GM19239 (cell line): ENCODE measurements at places on chromosomes 2 and 18.
A peak's percentile ranks its signal among the peaks of the same experiment; 100 is the strongest.

- no peak for DNase-seq
Observed at GRCh38 chr2:417662-418061, 129.8 kb upstream of the ALKAL2 start.

GRCh38 chr2:40033781-40034180, 254.7 kb upstream of the THUMPD2 start:
- DNase-seq, result no peak

DNA sequence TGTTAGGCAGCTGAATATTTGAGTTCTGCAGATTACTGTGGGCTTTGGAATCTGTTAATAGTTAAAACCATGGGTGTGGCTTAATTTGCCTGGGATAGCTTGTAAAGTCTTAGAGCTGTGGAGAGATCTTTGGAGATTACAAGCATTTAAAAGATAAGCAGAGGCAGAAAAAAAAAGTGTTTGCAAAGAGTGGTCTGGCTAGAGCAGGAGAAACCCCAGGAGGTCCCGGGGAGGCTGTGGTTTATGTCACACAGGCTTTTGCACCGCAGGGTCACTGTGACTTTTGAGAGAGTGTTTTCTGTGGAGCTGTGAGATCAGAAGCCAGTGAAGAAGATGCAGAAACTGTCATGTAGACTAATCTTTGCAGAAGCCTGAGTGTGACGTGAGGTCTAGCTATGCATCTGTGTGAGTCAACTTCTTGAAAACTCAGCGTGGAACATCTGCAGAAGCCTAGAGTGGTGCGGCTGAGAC, 49.0 kb downstream of the SETBP1 start:
- no peak for DNase-seq

GRCh38 chr2:150710916-150711315, 223.4 kb upstream of the RND3 start:
- DNase-seq, result no peak

DNA sequence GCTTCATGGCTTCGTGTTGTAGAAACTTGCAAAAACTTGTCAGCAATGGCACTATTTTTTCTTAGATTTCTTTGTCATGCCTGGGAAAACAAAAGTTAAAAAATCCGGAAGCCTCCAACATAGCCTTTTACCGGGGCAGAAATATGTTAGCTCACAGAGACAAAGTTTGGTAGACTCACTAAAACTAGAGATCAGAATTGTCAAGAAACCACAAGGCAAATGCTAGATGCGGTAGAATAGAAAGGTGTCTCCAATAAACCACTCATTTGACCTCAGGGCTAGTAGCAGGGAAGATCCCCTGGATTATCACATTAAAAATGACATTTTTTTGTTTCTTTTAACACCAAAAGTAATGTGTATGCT, 405 bp downstream of the CASP10 start:
- DNase-seq, result no peak

DNA sequence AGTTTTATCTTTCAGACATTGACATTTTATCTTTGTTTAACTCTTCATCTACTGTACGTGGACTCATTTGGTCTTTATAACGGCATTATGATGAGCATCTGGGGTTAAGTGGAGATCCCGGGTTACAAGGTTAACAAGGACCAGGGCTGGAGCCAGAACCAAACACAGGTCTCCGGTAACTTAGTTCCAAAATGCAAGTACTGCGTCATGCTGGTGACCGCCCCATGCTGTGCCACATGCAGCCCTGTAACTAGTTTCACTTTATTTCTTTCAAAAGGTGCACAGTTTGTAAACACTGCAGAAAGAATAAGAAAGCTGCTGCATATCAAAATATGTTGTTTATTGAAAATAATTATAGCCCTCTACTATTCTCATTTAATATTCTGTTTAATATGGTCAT, 3.1 kb downstream of the SLC5A7 start:
- no peak for DNase-seq

DNA sequence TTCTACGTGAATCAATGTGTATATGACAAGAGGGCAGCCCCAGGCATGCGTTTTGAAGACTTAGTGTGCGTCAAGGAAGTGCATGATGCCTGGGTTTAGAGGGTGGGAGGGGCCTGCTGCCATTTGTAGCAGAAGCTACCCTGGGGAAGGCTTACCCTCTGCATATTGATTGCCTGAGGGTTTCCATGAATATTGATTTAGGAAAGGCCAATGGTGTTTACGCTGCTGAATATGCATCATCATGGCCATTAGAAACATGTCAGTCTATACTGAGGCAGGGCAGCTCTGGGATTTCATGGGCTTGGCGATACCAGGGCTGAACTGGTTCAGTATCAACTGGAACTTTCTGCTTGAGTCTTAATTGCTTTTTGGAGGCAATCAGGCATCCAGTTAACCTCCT, 259.3 kb downstream of the DCDC2C start:
- DNase-seq, result no peak

DNA sequence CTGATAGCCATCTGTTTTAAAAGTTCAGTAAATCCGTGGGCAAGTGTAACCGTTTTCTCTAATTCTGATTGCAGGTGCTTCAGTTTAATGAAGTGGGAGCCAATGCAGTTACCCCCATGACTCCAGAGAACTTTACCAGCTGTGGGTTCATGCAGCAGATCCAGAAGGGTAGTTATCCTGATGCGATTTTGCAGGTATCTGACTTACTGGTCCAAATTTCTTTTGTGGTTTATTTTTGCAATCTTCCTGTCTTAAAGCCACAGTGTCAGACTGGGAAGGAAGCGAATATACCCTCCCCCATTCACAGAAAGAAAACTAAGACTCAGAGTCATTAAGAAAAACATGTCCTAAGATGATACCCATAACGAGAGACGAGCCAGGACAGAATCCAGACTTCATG, 7.7 kb downstream of the SERPINB2 start:
- DNase-seq, result no peak

GRCh38 chr2:166344286-166345113, 31.2 kb downstream of the SCN9A start:
- no peak for DNase-seq

- DNase-seq, result peak; percentile 75
Observed at GRCh38 chr2:239381709-239382134, 19.1 kb downstream of the HDAC4 start.

- no peak for DNase-seq
Observed at GRCh38 chr2:37143974-37144373, 12.8 kb downstream of the EIF2AK2 start.

GRCh38 chr18:46415532-46416252, 241.3 kb downstream of the LOXHD1 start:
- DNase-seq, result no peak

DNA sequence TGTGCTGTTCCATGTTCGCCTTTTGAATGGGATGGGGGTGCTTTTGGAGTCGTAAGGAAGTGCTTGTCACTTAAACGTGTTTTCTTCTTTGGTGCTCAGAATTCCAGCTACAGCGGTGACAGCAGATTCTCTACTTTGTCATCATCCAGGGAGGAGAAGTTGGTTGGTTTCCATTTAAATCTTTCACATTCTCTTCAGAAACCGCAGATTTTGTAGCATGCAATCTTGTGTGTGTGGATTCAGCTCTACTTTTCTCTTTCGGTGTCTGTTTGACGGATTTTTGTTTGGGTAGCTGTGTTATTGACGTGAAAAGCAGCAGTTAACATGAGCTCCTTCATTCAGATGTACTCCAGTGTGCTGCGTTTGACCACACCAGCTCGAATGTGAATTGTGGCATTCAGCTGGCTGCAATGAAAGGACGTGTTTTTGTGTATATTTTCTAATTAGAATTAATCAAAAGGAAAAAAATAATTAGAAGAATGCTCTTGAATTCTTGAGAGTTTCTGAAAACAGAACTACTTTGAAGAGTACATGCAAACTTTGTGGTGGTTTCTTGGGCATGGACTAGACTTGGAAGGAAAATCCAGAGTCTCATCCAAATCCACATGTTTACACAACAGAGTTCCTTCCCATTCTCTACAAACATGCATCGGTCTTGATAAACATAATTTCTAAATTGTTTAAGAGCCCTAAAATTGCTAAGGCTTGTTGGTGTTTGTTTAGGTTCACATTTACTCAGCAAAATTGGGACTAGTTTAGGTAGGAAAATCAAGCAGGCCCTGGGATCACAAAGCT, 68.7 kb upstream of the RBM44 start:
- no peak for DNase-seq

DNA sequence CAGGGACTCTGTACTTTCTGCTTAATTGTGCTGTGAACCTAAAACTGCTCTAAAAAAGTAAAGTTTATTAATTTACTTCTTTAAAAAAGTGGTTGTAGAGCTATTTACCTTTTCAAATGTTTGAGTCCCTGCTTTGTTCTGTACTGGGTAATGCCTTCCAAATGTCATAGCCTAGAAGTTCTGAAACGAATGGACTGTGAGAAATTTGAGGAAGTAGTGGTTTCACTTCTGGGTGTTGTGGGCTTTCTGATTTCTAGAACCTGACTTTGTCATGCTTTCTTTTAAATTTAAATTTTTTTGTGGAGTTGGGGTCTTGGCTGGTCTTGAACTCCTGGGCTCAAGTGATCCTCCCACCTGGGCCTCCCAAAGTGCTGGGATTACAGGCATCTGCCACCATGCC, 44.6 kb downstream of the SMAD4 start:
- DNase-seq, result no peak

DNA sequence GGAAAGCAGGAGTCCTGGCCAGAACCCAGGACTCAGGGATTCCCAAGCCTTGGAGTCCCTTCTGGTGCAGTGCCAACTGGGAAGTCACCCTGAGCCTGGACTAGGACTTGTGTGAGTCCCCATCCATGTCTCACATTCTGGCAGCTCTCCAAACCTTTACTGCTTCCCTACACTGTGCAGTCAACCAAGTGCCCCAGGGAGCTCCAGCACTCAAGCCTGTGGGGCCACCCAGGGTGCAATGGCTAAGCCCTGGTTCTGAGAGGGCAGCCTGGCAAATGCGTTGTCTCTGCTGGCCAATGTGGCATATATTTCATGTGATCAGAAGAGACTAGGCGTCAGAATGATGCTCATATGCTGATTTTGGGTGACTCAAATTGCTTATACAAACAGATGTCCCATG, 223.4 kb downstream of the SP3 start:
- no peak for DNase-seq

- no peak for DNase-seq
Observed at GRCh38 chr2:85273738-85274731, 53.8 kb downstream of the TGOLN2 start.

DNA sequence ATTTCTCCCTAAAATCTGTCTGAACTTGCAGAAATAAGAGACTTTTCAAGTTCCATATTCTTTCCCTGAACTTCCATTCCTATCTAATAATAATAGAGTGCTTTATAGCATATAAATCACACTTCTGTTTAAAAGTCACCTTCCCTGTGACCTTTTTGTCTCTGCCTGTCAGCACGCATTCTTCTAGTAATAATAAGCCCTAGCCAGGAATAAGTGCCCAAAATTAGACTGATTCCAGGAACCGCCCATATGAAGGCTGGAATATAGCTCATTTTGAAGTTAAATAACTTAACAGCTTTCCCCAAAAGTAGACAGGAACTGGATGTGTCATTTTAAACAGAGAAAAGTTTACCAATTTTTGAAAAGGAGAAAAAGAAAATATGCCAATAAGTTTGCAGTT, 576.5 kb downstream of the EPHA4 start:
- no peak for DNase-seq

GRCh38 chr2:219664944-219665343, 37.5 kb downstream of the SLC4A3 start:
- DNase-seq, result no peak

- no peak for DNase-seq
Observed at GRCh38 chr18:621291-622043, 24.7 kb downstream of the CLUL1 start.

- no peak for DNase-seq
Observed at GRCh38 chr2:170360546-170361089, 182.7 kb downstream of the MYO3B start.

DNA sequence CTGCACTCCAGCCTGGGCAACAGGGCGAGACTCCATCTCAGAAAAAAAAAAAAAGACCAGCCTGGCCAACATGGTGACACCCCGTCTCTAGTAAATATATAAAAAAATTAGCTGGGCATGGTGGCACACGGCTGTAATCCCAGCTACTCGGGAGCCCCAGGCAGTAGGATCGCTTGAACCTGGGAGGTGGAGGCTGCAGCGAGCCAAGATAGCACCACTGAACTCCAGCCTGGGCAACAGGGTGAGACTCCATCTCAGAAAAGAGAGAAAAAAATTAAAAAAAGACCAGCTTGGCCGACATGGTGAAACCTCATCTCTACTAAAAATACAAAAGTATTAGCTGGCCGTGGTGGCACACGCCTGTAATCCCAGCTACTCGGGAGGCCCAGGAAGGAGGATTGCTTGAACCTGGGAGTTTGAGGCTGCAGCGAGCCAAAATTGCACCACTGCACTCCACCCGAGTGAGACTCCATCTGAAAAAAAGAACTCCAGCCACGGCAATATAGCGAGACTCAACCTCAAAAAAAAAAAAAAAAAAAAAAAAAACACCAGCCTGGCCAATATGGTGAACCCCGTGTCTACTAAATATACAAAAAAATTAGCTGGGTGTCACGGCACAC, 346.1 kb upstream of the PLGLB2 start:
- no peak for DNase-seq

DNA sequence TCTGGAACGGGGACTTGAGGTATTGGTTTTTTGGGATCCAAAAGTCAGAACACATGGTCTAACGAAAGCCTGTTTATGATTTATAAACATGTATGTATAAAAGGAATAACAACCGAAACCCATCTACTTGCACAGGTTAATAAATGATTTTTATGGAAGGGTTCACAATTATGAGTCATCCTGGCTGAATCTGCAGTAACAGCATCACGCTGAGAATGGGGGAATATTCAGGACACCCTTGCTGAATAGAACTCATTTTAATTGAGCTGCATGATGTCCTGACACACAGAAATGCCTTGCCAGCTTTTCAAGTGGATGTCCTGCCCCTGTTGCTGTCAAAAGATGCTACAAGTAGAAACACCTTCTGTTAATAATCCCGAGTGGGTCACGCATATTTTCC, 54.7 kb upstream of the TGFA start:
- no peak for DNase-seq

DNA sequence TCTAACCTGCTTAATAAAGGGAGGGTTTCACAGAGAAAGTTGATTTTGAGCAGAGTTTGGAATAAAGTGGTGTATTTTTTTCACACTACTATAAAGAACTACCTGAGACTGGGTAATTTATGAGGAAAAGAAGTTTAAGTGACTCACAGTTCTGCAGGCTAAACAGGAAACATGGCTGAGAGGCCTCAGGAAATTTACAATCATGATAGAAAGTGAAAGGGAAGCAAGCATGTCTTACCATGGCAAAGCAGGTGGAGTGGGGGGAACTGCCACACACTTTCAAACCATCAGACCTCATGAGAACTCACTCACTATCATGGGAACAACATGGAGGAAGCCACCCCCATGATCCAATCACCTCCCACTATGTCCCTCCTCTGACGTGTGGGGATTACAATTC, 546.7 kb downstream of the EPHA4 start:
- no peak for DNase-seq

DNA sequence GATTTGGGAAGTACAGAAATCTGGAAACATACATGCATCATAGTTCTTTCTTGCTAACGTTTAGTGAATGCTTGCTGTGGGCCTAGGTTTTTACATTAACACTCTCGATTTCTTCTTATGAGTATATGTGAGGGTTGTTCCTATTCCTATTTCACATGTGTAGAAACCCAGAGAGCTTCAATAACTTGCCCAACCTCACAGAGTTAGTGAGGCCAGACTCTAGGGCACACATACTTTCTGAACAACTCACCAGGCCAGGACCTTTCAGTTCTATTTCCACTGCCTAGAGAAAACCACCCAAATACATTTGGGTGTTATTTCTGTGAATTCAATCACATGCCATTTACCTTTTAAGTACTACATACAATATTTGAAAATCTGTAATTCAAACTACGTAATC, 8.2 kb upstream of the KCTD1 start:
- no peak for DNase-seq

GRCh38 chr18:62152844-62153243, 34.0 kb downstream of the PIGN start:
- no peak for DNase-seq
